ENCODE measurements at places on chromosomes 7 and 10. TPM values are rescaled to one million over a fixed set of nuclear protein-coding genes. Genes with fewer than 3 reads are reported as not detected.

DNA sequence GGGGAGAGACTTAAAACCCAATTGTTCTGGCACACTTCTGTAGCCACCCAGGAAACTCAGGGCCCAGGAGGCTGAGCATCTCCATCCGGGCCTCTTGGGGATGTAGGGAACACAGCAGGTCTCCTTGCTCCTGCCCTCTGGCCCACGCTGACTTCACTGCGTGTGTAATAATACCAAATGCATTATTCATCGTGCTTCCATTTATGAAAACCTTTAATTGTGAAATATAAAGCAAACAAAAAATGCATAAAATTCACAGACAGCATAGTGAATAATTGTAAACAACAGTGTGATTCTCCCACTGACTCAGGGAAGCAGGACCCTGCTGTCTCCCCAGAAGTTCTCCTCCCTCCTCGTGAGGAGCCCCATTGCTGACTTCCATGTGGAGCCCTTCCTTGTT, 70.3 kb upstream of the SHH start:
- DNase-seq: peak; percentile 52

DNA sequence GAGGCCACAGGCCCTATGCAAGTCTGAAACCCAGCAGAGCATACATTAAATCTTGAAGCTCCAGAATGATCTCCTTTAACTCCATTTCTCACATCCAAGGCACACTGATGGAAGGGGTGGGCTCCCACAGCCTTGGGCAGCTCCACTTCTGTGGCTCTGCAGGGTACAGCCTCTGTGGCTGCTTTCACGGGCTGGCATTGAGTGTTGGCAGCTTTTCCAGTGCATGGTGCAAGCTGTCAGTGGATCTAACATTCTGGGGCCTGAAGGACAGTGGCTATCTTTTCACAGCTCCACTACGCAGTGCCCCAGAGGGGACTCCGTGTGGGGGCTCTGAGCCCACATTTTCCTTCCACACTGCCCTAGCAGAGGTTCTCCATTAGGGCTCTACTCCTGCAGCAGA, 265.7 kb upstream of the MAGI2 start:
- DNase-seq: no peak

- DNase-seq: peak; percentile 19
These were observed 148.2 kb downstream of the CELF2 start for GRCh38 chr10:11165591-11166543.

- peak; percentile 20 for DNase-seq
These were observed 9.7 kb upstream of the ZNF485 start for GRCh38 chr10:43596546-43596945.

GRCh38 chr7:150428671-150429451, 21.6 kb upstream of the GIMAP8 start:
- DNase-seq: peak; percentile 92

- DNase-seq: no peak
These were observed 161.1 kb downstream of the FAM107B start for GRCh38 chr10:14613588-14613920.

GRCh38 chr7:79401254-79401653, 52.2 kb downstream of the MAGI2 start:
- DNase-seq: no peak

DNA sequence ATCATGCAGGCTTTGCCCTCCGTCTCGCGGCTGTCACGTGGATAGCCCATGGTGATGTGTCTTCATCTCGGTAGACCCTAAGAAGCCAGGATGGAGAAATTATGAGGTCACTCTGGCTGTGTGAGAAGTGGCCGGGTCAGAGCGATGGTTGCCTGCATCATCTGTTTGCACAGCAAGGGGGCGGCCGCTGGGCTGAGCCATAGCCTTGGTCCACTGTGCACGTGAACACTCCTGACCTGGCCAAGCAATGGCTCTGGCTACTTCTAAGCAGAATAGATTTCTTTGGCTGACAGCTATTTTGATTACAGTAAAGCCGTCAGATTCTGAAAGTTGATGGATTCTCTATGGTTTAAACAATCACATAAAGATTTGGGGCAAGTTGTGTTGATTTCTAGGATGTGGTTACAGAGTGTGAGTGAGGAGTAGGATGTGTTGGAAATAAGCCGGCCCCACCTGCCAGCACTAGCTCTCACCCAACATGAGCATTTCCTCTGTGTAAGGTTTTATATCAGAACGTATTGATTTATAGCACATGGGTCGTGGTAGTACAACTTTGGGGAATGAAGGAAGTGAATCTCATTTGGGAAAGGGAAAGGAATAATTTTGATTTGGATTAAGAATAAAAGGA, 214.4 kb upstream of the GPR26 start:
- DNase-seq: no peak

DNA sequence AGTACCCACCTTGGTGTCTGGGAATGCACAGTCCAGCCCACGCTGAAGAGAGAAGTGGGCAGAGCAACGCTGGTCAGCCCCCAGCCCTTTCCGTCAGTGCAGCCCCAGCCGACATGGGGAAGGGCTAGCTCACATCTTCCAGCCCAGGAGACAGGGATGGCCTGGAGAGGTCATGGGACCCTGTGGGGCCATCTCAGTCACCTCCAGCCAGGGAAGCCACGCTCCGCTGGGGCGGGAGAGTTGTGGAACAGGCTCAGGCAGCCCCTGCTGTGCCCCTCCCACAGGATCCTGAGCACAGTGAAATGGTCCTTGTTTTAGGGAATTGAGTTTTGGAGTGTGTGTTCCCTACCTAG, 85.1 kb downstream of the PAXIP1 start:
- DNase-seq: no peak

GRCh38 chr10:93503075-93503474, 6.7 kb downstream of the CEP55 start:
- no peak for DNase-seq

DNA sequence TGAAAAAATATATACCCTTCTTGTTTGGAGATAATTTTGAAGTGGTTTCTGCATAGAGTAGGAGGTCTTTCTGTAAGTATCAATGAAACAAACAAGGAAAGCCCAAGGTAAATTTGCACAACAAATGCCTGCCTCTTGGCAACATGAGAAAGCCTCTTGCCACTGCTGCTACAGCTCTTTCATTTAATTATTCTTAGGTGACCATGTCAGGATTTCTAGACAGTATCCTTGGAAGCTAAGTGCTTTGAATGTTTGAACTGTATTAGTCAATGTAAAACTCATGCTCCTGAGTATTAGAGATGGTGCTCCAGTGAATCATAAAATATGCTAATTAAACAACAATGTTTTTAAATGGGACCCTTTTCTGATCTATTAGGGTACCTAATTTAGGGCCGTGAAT, 81.2 kb upstream of the ITGB1 start:
- DNase-seq: no peak

DNA sequence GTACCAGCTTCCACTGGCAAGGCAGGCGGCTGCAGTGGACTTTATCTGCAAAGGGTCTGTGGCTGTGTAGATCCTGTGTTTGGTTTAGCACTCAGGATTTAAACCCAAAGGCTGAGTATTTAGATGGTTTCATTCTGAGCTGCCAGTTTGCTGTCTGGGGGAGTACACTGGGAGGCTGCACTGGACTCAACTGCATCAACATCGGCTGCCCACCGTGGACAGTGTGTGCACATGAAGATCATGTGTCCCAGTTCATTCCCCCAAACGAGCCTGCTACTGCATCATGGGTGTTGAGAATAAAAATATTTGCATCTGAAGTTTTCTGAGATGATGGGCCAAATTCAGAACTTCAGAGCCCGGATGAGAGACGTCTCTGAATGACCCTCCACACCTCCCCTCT, 328.6 kb upstream of the SHH start:
- DNase-seq: no peak

GRCh38 chr10:61939902-61940301, 38.4 kb downstream of the ARID5B start:
- DNase-seq: no peak

GRCh38 chr10:117374506-117375359, 507 bp downstream of the PDZD8 start:
- DNase-seq: no peak

GRCh38 chr10:96642973-96643372, 56.2 kb upstream of the TM9SF3 start:
- DNase-seq: peak; percentile 43

DNA sequence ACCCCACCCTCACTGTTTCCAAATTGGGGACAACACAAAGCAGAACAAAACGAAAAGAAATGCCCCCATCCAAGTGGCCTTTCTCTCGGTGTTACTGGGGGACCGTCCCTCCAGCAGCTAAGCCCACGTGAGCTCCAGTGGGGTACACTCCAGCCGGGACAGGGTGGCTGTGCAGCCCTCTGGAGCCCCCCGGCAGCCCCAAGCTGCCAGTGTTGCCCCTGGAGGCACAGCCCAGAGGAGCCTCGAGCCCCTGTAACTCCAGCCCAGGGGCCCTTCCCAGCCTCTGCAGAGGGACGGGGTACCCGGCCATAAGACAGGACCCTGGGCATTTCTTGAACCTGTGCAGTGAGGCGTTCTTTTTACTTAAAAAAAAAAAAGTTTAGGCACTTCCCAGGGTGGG, 124.5 kb upstream of the KCTD7 start:
- no peak for DNase-seq

- no peak for DNase-seq
These were observed 253.9 kb upstream of the FZD8 start for GRCh38 chr10:35896001-35896400.

DNA sequence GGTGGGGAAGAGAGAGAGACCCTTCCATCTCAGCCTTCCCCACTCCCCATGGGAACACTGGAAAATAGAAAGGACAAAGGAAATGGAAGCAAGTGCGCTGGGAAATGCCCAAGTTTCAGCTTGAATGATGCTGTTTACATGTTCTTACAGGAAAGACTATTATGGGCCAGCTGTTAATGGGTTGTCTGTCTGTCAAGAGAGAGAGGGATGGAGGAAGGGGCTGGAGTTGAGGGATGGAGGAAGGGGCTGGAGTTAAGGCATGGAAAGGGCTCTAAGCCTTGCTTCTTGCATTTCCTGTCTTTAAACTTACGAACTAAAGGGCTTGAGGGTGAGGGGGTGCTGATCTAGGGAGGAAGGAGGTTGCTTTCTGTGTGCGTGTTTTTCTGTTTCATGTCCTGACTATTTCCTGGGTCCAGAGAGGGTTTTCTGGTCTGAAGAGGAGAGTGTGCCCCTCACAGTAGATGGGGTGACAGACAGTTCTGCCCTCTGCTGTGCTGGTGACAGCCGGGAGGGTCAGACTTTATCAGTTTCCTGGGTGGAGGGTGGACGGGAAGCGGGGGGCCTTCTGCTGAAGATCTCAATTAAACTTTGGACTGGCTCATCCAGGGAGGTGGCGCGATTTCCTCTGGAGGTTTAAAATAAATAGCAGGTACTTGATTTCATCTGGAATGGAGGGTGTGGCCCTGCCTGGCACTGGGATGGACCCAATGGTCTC, 30.5 kb downstream of the GRK5 start:
- DNase-seq: no peak

DNA sequence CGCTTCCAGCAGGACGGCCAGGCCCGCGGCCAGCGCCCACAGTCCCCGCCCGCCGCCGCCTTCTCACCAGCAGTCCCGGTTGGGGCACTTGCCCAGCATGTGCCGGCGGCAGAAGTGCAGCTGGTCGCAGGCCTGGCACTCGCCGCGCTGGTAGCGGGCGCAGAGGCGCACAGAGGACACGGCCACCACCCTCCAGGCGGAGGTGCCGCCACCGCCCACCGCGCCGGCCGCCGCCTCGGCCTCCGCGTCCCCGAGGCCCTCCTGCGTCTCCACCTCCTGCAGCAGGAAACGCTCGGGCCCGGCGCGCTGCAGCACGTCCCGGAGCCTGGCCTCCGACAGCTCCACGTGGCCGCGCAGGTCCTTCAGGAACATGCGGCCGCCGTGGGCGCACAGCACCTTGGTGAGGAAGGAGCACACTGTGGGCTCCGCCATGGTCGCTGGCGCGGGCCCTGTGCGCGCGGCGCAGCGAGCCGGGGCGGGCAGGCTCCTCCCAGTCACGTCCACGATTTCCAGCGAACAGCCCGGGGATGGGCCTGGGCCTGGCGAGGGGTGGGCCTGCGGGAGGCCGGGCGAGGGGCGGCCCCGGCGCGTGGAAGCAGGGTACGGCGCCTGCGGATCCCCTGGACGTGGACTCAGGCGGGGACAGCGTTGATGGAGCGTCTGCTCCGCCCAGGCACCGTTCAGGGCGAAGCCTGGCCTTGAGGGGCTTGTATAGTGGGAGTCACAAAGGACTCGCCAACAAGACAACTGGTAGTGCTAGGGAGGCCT, at the start of gene ZC3HAV1L:
Gene ZC3HAV1L (minus strand): TSS at position 457 of the 768 bp plus-strand sequence. CDS start 25 bp downstream, at position 432.
- DNase-seq: peak; percentile 82

DNA sequence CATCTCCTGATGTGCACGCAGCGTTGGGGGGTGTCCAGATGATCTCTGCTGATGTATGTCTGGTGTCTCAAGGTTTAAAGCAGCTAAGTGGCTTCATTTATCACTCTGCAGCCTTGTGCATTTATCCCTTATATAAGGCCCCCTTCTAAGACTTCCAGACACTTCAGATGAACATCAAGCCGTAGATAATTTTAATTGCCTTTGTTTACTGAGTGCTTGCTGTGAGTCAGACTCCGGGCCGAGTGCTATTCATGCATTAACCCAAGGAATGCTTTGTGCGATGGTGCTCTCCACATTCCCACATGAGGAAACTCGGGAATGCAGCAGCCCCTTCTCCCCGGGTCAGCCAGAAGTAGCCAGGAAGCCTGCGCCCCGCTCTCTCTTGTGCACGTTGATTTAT, 328.6 kb upstream of the COBL start:
- no peak for DNase-seq

GRCh38 chr7:56537952-56538351, 421.7 kb upstream of the NUPR2 start:
- DNase-seq: no peak

DNA sequence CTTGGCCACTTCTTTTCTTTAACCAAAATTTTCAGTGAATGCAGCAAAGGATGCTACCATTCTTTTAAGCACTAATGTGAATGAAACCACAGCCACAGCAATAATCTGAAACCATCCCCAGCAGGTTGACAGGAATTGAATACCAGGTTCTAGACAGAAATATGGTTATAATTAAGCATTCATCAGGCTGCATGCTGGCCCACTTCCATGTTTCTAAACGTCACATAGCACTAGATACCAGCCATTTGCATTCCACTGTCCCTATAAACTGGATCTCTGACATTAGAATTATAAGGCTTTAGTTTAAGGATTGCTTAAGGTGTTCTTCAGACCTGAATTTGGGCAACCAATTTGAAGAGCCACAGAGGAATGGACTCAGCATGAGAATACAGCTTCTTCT, 340.8 kb upstream of the KLF6 start:
- no peak for DNase-seq

Gene DKK1
- total RNA-seq: 403 TPM

Gene MINDY3
- 9.3 TPM for total RNA-seq

Gene KEL
- not detected for total RNA-seq

Gene TEX36
- not detected for total RNA-seq

Gene RHOBTB1
- total RNA-seq: 13.9 TPM

Gene AKR1E2
- 0.37 TPM for total RNA-seq

Gene GIMAP2
- 8.3 TPM for total RNA-seq

Gene CCL24
- not detected for total RNA-seq

Gene SPAG6
- not detected for total RNA-seq

Gene CCDC172
- not detected for total RNA-seq

Measured in MG63 (cell line).